ENCODE measurements at places on chromosomes 12 and 14. TPM values are rescaled to one million over a fixed set of nuclear protein-coding genes. Genes with fewer than 3 reads are reported as not detected.

- DNase-seq = no peak
These were observed 164.2 kb upstream of the HMGA2 start for GRCh38 chr12:65660096-65660495.

FOXG1 gene
- total RNA-seq = not detected

ARMH4 gene
- total RNA-seq = not detected

DNA sequence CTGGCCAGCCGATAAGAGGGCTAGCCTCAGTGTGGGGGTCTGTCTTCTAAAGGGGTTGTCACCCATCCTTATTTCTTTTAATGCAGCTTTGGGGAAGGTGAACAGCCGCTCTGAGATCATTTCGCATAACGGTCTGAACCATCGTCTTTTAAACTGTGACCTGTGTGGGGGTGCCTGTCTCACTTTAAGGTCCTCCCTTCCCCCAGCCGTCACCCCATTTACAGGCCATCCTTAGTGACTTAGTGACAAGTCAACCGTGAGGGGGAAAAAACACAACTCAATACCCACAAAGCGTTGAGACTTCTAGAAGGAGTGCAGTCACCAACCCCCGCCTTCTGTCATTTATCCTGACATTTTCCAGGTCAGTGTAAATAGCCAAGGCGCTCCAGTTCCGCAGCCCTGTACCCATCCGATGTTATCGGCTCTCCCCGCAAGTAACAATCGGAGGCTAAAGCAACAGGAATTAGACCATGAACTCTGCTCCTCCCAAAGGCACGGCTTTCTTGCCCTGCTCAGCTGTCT, 505 bp upstream of the DENND5B start:
- DNase-seq = peak; percentile 10

DNA sequence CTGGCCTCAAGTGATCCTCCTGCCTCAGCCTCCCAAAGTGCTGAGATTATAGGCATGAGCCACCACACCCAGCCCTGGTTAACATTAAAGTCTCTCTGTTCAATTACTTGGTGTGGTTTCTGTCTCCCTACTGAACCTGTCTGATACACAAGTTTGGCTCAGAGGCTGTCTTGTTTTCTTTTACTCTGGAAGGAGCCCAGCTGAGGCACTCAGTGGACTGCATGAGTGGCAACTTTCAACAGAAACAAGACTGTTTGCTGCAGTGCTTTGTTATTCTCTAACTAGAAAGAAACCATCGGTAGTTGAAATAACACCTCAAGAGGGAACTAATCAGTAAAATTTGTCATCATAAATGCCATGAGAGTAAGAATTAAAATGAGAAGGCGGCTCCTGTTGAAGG, 238.7 kb downstream of the FOXN3 start:
- no peak for DNase-seq

TAMALIN gene
- 18.7 TPM for total RNA-seq

GRCh38 chr14:64717870-64718269, 13.6 kb downstream of the PLEKHG3 start:
- DNase-seq = no peak

LMNTD1 gene
- total RNA-seq = not detected
